Pulmonary artery endothelial cell (primary cell): ENCODE measurements at places on chromosomes 2 and 18. TPM values are rescaled to one million over a fixed set of nuclear protein-coding genes. Genes with fewer than 3 reads are reported as not detected.

Gene LYPD6B
- total RNA-seq, result not detected in 2 replicates

Gene CAPN14
- total RNA-seq, result 0.07 TPM in 1 of 2 replicates, not detected in the other

Gene NT5DC4
- total RNA-seq, result not detected in 2 replicates

Gene PSME4
- total RNA-seq, result 48.3 and 50.9 TPM in 2 replicates

Gene TRAF3IP1
- total RNA-seq, result 10.3 and 10.8 TPM in 2 replicates

Gene CFAP65
- total RNA-seq, result under 0.01 TPM in 1 of 2 replicates, not detected in the other

DNA sequence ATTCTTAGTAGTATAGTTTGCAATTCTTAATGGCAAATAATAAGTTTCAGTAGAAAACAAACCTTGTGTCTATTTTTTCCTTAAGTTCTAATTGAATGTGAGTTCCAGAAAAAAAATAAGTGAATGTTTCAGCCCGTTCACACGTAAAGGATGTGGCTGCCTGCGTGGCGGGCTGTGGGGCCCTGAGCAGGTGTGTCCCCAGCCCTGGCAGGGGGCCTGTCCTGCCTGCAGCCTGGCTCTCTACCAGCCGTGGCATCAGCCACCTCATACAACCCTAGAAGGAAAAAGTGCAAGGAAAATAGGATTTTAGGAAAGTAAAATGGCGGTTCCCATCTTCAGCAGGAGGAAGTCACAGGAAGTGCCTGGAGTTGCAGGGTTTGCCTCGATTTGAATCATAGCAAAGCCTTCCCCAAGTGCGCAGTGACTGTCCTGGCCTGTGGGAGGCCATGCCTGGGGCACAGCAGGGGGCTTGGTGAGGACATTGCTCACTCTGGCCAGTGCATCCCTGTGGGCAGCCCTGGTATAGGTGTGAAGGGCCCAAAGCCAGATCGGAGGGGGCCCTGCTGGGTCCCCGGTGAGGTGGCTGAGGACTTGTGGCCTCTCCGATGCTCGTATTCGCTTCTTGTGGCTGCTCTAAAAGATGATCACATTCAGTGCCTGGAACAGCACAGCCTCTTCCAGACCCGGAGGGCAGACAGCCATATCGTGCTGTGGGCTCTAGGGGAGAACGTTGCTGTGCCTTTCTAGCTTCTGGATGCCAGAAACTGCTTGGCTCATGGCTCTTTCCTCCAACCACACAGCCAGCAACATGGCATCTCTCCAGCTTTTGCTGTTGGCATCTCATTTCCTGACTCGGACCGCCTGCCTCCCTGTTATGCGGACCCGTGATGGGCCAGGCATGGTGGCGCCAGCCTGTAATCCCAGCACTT, 12.6 kb downstream of the DTYMK start:
- DNase-seq, result no peak

DNA sequence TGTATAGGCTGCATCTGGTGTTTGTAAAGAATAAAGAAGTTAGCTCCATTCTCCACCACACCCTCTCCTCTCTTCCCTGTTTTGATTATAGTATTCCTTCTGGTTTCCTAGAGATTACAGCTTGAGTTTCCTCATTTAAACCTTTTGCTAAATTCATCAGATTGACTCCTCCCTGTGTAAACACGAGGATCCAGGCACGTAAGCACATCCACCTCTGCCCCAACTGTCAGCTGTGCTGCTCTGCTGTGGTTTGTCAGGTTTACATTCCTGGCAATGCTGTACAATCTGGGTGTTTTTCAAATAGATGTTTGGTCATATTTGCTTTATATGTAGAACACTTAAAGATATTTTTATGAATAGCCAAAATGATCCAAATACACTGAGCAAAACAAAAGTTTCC, 302.8 kb downstream of the PTGR3 start:
- DNase-seq, result no peak

GRCh38 chr18:37184209-37184868, 355.4 kb downstream of the KIAA1328 start:
- DNase-seq, result no peak

DNA sequence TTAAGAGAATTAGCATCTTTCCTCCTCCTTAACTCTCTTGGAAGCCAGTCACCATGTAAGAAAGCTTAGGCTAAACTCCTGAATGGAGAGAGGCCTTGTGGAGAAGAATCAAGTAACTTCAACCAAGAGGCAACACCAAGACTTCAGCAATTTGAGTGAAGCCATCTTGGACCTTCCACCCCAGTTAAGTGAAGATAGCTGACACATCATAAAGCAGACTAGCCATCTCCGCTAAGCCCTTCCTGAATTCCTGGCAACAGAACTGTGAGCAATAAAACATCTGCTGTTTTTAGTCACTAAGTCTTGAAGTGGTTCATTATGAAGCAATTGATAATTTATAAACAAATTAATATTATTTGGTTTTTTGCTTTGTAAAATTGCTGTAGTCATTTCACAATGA, 1.5 kb upstream of the ZNF397 start:
- no peak for DNase-seq

DNA sequence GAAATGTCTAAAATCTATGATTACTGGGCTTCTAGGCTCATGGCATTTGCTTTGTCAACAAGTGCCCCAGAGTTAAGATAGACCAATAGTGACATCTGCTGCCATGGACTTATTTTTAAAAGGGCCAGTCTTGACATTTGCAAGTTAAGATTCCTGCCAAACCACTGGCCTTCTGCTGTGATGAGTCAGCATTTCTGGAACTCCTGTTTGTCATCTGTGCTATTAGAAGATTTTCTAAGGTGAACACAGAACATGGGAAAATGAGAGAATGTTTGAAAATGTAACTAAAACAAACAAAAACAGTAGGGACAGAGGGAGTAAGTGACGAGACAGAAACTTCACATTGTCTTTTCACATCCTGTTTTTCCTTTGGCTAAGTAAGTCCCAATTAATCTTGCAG, 93.7 kb upstream of the WDR75 start:
- DNase-seq, result peak; percentile 53

- no peak for DNase-seq
These were observed 114.1 kb upstream of the MSH2 start for GRCh38 chr2:47288864-47289263.

- DNase-seq, result no peak
These were observed 90.1 kb upstream of the FAM136A start for GRCh38 chr2:70391988-70392387.

- no peak for DNase-seq
These were observed 151.3 kb upstream of the SLC39A10 start for GRCh38 chr2:195505701-195506100.

- no peak for DNase-seq
These were observed 8.9 kb downstream of the ARHGEF4 start for GRCh38 chr2:130845505-130846085.

DNA sequence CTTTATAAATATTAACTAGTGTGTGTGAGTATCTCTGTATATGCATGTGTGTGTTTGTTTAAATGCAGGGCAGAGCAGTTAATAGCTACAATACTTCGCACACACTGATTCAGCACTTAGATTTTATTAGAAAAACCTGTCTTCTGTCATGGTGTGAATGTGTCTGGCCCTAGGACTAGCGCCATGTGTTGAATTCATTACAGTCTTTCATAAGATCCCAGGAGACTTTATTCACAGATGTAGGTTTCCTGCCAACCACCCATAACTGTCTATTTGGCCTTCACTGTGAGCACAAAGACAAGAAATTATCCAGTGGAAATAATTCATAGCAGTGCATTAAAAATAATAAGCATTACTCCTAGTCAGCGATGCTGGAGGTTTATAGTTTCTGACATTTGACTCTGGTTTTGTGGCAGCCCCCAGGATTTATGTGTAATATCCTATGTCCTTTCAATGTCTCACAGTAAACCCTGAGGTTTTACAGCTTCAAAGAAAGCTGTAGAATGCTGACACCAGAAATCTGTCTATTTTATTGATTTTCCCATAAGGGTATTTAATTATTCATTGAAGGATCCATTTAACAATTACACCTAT, 93.9 kb downstream of the ZNF804A start:
- no peak for DNase-seq
